ENCODE measurements at places on chromosomes 11 and 22.
A peak's percentile ranks its signal among the peaks of the same experiment; 100 is the strongest.

GRCh38 chr22:24506802-24507438, 11.8 kb downstream of the UPB1 start:
- DNase-seq: no peak

- no peak for DNase-seq
These were observed 1.8 kb downstream of the GP1BB start for GRCh38 chr22:19724927-19725661.

DNA sequence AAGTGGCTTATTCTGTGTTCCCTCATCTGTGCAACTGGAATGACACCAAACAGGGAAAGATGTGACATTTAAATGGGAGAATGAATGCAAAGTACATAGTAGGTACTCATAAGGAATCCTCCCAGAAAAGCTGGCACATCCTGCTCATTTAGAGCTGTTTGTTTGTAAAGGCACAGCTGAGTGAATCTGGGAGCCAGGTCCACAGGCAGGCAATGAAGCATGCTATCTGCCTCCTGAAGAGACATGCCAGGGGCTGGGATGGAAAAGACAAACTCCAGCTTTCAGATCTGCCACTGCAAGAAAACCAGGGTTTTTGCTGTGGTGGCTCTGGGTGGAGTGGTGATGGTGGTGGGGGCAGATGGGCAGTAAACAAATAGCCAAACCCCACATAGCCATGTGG, 150.1 kb downstream of the TENM4 start:
- no peak for DNase-seq

DNA sequence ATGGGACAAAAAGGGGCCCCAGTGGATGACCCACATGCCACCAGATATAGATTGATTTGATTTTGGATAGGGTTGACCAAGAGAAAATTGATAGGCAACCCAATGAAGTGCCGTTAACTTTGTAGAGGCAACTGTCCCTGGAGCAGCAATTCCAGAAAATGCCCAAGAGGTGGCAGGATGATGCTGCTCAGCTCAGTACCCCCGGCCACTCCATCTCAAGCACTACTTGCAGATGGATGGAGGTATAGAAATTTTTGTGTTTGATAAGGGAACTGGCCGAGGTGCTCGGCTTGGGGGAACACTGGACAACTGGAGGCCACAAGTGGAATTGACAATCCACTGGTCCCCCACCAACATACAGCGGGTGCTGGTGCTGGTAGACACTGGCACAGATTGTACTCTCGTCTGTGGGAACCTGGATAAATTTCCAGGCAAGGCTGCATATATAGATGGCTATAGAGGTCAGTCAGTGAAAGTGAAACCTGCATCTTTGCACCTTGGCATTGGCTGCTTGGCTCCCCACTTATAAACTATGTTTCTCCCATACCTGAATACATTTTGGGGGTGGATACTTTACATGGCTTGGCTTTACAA, 86.3 kb downstream of the CCDC83 start:
- DNase-seq: peak; percentile 58

DNA sequence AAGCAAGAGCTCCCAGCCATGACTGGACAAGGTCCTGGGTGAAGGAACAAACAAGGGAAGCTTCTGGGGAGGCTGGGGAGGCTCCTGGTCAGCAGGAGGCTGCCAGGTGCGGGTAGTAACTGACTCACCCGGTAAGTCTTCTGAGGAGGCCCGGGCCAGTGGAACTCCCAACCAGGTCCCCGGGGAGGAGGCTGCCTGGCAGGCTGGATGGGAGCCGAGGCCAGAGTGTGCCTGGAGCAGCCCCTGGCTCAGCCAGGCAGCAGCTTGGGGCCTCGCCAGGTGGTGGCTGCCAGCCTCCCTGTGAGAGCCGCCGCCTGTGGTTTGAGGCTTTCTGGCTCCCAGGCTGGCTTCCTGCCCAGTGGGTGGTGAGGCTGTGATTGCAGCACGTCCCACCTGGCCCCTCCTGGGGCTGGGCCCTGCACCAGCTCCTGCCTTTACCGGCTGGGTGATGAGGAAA, 46.2 kb downstream of the IGF2 start:
- DNase-seq: no peak

DNA sequence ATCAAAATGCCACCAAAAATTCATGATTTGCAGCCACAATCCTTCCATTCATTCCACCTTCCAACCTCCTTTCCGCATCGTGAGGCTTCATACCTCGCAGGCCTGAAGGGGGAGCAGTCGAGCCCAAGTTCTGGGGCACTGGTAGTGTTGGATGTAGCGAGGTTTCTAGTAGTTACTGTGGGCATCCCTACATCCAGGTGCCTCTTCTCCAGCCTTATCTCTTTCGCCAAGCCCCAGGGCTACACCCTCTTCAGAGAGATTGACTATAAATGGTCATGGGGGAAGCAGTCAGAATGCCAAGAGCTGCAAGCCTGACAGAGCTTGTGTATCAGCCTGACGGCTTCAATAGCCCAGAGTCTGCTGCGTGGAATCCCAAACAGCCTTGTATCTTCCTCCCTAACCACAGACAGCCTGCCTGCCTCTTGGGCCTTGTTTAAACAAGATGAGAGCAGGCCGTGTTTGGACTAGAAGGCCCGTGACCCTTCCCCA, 28.9 kb downstream of the CLMP start:
- peak; percentile 43 for DNase-seq

GRCh38 chr22:25645266-25645665, 80.8 kb downstream of the GRK3 start:
- no peak for DNase-seq

DNA sequence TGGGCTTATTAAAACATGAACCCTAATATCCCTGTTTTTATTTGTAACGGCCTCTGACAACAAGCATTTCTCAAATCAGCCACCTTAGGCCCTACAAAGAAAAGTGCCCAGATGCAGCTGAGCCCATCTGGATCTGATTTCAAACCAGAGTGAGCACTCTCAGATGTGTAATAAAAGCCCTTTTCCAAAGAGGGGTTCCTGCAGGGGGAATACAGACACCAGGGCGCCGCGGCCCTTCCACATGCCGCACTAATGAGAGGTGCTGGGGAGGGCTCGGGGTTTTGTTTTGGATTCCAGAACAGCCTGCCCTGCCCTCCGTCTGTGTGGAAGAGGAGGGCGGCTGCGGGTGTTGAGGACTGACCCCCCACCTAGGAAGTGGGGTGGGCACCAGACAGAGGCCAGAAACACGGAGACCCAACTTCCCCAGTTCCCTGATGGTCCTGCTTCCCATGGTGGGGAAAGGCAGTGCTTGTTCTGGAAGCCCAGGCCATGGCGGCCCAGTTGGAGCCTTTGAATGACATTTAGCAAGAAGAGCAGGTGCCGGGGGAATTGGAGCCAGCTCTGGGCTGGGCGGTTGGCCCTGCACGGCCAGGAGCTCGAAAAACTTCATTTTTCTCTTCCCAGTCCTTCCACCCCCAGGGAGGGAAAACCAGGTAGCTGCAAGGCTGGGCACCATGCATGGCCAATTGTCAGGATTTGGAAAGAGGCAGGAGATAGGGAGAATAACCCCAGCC, 63.7 kb downstream of the MACROD1 start:
- no peak for DNase-seq

DNA sequence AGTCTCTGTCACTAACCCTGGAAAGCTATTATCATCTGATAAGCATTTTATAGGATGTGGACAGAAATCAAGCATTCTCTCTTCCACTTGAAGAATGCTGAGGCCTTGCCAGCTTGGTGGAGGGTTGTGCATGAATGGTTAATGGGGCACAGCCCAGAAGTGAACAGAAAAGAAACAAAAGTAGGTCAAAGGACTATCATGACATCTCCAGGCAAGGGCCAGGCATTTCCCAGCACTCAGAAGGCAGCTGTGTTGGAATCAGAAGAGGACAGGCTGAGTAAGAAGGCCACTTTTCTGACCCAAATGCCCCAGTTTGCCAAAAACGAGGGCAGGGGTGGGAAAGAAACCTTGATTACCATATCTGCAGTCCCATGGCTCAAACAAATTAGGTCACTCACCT, 12.4 kb downstream of the TENM4 start:
- DNase-seq: no peak

DNA sequence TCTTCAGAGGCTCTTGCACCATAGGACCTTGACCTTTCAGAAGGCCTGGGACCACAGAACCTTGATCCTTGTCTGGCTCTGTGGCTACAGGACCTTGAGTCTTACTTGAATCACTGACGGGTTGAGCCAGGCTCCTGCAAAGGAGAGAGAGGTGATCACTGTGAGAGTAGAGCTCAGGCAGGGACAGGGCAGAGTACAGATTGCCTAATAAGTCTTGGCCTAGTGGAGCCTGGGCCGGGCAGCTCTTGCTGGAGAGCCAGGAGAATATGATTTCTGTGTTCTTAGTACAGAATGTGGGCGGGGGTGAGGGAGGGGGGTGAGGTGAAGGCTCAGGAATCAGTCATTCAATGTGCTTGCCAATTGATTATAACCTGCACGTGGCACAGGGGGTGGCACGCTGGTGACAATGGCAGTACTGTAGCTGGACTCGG, 26.0 kb downstream of the SERPINH1 start:
- no peak for DNase-seq

DNA sequence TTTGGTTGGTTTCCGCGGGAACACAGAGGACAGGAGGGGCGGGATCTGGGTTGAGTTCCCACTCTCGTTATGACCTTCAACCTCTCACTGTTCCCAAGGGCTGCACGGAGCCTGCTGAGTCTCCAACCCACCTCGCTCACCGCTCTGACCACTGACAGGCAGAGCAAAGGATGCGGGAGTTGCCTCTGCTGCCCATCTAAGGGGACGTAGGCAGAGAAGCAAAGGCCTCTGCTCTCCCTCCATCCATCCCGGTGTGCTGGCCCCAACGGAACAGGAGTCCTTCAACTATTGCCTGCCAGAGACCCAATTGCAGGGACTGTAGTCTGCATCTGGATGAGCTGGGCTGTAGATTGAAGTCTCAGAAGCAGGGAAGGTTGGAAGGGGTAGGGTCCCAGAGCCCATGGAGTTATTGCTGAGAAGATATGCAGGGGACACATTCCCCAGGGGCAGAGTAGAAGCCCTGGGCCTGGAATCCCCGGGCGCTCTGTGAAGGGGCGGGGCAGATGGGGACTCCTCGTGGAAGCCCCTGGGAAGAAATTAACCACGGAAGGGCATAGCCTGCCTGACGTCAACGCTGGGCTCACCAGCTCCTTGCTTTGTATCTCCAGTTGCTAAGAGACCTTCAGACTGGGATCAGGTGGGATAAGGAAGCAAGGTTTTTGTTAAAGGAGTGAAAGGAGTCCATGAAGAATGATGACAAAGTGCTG, 12.7 kb upstream of the FXYD2 start:
- no peak for DNase-seq

DNA sequence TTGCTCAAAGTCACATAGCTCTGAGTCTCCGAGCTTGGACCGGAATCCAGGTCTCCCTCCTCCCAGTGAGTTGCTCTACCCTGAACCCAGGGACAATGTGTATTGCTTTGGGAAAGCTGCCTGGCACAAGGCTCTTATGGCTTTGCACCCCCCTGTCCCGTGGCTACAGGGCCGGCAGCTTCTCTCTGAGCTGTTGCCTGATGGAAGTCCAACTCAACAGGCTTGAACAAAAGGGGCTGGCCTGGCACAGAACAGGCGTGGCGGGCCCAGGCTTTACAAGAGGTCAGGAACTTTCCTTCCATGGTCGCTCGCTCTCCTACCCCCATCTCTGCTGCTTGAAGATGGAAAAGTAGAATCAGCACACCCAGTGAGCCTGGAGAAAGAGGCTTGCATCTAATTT, 34.3 kb downstream of the MYEOV start:
- DNase-seq: peak; percentile 17

DNA sequence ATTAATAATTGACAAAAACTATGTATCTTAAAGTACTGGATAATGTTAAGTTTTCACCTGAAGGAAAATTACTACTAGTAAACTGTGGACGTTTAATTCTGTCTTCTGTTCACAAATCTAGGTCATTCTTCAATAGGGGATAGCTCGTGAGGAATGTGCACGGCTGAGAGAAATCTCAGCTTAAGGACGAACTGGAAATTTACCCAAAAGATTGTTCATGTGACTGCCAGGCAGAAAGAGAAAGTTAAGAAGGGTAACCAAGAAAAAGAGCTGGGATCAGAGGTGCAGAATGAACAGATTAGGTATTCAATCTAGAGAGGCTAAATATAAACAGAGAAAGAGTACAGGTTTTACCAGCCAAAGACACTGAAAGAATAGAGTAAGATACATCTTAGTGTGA, 245.3 kb downstream of the CASP12 start:
- no peak for DNase-seq

GRCh38 chr11:109416601-109417000, 5.4 kb upstream of the C11orf87 start:
- DNase-seq: no peak

GRCh38 chr11:95706974-95707387, 82.6 kb downstream of the FAM76B start:
- DNase-seq: no peak

DNA sequence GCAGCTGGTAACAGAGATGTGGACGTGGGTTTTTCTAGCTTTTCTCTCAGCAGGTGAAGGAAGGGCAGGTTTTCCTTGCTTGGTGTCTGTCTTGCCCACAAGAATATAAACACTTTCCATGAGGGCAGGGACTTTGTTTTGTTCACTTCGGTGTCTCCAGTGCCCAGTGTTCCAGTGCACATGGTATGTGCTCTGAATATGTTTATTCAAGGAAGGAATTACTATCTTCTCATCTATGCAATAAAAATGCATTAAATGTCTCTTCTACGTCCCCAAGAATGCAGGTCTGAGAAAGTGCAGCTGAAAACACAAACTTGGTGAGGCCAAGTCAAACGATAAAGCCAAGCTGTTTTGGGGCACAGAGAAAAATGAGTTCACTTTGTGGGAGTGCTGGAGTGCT, 56.3 kb upstream of the PLET1 start:
- no peak for DNase-seq

DNA sequence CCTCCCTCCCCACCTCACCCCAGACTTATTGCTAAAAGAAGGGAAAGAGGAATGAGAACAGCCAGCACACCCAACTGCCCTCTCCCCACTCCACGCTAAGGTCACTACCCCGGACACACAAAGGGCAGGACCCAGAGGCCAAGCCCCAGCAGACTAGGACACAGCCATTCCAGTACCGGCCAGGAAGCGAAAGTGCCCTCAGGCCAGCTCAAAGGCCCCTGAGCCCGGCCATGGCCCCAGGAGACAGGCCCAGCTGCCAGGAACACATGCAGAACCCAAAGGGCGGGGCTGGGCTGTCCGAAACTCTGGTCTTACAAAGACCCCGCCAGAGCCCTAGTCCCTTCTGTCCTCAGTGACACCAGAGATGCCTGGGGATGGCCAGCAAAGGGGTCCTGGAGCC, 5.5 kb downstream of the RCOR2 start:
- DNase-seq: no peak

DNA sequence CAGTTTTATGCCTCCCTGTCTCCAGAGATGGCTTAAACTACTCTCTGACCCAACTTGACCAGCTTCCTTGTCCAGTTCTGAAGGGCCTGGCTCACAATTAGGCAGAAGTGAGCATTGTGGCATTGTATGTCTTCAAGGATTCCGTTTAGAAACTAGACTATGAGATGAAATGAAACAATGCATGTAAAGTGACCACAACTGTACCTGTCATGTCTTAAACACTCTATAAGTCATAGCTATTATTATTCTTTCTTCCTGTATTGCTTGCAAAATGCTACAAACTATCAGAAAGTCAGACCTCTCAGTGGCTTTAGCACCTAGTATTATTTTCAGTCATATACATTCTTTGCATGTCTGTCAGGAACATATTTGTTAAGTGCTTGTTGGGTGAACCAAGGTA, 127.9 kb upstream of the MTMR2 start:
- no peak for DNase-seq

Data from H1 (cell line).